Heart right ventricle (tissue), 16 donors: ENCODE measurements at places on chromosomes 3 and 15. TPM values are rescaled to one million over a fixed set of nuclear protein-coding genes. Genes with fewer than 3 reads are reported as not detected.

Gene DISP2
- 0.64 TPM for total RNA-seq

Gene LHFPL4
- total RNA-seq: not detected

Gene PRSS50
- 0.34 TPM for total RNA-seq

Gene ADGRG7
- total RNA-seq: not detected

Gene DGKG
- 14.6 TPM for total RNA-seq

Gene GUCA1C
- total RNA-seq: 0.56 TPM

Gene GOLGA8O
- total RNA-seq: 0.72 TPM

Gene PIF1
- total RNA-seq: 0.42 TPM

Gene COLQ
- 19.4 TPM for total RNA-seq

Gene ANKRD63
- not detected for total RNA-seq

Gene SH2D7
- not detected for total RNA-seq

Gene PCSK6
- 30.9 TPM for total RNA-seq

Gene TRPM1
- total RNA-seq: not detected

Gene GRK7
- not detected for total RNA-seq

Gene MYZAP
- 505 TPM for total RNA-seq

Gene ZBTB47
- total RNA-seq: 145 TPM

Gene DNAJB11
- 17.9 TPM for total RNA-seq
